Liver (tissue), 10 donors: ENCODE measurements at places on chromosomes 7 and 10. TPM values are rescaled to one million over a fixed set of nuclear protein-coding genes. Genes with fewer than 3 reads are reported as not detected.

DNA sequence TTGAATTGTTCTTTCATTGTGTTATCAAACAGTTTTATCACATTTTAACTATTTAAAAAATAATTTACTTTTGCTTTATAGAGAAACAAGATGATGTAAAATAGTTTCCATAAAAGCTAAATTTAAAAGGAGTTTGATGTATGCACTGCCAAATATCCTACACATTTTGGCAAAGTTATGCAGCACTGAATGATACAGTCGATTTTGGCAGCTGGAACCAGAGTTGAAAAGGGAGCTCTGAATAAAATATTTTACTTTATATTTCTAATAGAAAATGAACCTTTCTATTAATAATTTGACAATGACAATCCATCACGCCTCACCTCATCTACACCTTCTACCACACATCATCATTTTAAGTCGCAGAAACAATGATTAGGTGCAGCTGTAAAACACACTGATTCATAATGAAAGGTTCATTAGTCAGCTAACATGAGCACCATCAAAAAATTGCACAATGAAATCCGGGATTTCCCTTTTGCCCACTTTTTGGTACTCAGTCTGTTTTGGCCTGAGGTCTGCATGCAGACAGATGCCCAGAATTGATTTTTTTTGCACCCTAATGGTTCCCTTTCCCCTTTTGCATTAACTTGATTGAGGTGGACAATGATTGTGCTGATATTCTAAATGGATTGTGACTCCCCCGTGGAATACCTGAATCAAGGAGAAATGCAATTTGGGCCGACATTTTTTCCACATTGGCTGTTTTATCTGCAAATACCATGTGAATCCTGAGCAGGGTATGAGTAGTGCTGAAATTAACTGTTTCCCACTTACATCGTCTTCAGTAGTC lies 105.8 kb downstream of the THSD7A start:
- DNase-seq: no peak

Gene SLC18A3
- polyA plus RNA-seq: not detected

- DNase-seq: no peak
Measured at GRCh38 chr7:147578196-147578595, 1012.4 kb upstream of the C7orf33 start.

Gene RASA4
- 3.0 TPM for polyA plus RNA-seq
